ENCODE measurements at places on chromosomes 3 and 15.

- no peak for DNase-seq
Measured at GRCh38 chr3:14885307-14885706, 62.1 kb upstream of the NR2C2 start.

DNA sequence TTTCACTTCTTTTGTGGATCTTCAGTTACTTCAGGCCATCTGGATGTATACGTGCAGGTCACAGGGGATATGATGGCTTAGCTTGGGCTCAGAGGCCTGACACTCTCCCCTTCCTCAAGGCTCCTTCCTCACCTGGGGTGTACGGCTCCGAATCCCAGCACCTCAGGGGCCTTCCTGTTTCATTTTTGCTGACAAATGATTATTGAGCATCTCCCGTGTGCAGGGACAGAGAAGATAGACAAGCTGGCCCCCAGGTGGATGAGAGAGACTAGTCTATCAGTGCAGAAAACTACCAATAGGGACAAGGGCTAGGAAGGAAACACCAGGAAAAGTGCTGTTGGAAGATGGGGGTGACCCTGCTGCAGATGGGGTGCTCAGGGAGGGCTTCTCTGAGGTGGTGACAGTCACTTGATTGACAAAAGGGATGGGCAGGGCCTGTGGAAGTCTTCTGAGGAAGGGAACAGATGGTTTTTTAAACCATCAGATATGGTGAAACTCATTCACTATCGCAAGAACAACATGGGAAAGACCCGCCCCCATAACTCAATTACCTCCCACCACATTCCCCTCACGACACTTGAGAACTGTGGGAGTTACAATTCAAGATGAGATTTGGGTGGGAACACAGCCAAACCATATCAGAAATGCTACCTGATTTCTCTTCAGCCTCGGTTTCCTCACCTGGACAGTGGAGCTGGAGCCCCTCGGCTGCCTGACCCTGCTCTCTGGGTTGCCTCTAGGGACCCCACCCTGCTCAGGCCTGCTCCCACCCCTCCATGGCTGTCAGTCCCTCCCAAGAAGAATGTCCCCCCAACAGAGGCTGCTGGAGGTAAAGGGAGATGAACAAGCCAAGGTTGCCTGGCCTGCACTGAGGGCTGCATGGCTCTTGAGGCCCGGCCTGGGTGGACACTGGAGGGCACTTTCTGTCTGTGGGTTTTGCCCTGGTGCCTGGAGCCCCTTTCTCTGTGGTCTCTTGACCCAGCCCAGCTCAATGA, 37.2 kb upstream of the ACAD9 start:
- DNase-seq: no peak

- no peak for DNase-seq
Measured at GRCh38 chr3:147415874-147416273, 6.7 kb downstream of the ZIC1 start.

- DNase-seq: no peak
Measured at GRCh38 chr3:49602877-49603411, 48.7 kb downstream of the BSN start.

GRCh38 chr15:86916671-86917360, 837.1 kb downstream of the AGBL1 start:
- DNase-seq: no peak

DNA sequence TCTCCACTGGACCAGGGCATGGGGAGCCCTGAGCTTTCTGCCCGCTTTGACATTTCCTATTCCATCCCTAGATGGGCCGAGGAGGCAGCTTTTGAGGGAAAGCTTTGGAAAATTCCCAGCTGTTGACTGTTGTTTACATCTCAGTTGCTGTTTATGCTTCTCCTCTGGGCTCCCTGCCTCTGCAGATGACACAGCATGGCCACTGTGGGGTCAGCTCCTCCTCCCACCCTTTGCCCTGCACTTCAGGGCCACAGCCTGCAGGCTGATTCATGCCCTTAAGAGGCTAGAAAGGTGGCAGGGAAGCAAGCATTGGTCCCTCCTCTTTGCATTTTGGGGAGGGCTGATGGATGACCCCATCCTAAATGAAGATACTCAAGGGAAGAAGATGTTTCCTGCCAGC, 8.5 kb upstream of the CTXND1 start:
- DNase-seq: no peak

DNA sequence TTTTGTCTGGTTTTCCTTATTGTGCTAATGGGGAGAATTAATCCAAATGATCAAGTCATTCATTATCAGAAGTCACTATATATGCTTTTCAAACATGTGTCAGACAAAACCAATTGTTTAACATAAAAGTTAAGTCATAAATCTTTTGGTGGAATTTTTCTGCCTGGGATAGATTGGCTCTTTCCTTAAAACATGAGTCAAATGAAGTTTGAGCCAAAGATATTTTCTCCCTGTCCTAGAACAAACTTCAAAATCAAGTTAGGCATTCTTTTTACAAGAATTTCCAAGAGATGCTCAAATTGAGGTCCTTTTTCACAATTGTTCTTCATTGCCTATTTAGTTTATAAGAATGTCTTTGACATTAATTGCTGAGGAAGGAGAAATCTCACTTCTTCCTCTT, 138.3 kb downstream of the UACA start:
- no peak for DNase-seq

DNA sequence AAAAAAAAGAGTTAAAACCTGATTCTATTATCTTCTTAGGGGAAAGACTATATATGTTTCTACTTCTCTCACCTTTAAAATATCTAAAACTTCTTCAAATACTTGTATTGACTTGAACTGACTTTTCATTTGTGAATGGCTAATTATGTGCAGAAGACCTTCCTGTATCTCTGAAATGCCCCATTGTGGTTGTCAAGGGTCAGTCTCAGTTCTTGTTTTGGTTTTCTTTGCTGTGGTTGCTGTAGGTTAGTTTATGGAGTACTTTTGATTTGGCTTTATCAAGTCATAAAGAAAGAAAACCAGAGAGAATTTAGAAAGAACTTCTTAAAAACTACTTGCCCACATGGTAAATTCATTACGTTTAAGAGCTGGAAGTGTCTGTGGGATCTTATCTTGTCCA, 345.3 kb upstream of the POU1F1 start:
- no peak for DNase-seq

DNA sequence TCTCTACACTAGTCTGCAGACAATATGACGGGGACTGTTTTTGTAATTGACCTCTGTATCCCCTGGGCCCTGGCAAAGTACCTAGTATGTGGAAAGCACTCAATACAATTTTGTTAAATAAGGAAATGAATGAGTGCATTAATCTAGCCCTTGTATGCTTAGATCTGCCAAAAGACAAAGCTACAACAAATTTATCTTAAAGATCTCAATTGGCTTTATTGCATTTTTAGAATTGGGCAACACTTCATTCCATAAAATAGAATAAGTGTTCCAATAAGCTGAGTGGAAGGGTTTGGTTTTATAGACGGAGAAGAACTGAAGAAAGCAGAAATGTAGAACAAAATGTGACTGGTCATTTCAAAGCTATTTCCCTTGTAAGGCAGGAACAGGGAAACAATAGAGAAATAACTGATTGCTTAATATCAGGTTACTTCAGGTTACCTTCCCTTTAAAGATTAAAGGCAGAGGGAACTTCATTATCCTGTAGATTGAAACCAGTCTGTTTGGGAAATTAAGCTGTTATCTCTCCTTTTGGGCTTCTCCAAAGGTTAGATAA, 108.3 kb upstream of the MME start:
- no peak for DNase-seq

DNA sequence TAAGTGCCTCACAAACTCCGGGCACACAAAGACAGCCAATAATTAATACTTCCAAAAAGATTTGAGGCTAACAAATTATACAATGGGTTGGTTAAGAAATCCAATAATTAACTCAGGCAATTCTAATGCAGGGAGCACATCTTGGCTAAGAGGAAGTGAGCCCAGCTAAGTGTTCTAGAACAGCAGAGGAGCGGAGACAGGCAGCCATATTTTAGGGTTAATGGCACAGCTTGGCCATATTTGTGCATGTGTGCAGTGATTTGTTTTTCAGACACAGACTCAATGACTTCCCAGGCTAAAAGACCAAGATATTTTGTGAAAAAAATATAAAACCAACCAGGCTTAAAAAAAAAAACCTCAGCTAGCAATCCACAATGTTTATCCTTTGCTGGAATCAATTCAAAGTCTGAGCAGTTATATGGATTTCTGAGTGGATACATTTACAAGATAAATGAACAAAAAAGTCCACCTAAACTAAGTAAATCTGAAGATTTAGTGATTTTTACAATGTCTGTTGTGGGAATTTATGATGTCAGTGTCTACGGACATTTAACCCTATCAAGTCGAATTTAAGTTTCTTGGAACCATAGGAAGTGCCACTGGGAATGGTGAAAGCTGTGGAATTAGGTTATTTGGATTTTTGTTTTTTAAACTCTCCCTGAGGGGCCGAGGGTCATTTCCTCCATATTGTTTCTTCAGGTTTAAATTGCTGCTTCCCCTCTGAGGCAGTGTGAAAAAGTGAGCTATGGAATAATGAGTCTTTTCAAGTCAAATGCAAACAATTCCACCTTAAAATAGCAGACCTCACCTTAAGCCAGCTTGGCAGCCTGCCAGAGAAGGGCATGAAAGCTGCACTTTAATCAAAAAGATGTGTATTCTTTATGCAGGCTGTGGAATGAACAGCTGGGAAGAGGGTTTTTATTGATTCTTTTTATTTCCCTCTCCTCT, 413.7 kb upstream of the TBL1XR1 start:
- DNase-seq: peak; percentile 91

DNA sequence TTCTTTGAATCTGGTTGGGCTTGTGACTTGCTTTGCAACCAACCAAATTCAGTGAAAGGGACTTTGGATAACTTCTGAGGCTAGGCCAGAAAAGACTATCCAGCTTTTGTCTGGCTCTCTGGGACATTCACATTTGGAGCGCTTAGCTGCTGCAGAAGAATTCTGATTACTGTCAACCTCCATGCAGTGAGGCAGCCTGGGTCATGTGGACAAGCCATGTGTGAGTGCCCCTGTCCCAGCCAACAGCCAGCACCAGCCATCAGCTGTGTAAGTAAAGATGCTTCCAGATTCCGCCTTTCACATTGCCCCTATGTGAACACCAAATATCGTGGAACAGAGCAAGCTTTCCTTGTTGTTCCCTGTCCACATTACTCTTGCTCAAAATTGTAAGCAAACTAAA, 12.9 kb upstream of the TNFAIP8L3 start:
- no peak for DNase-seq

GRCh38 chr3:31105438-31106077, 211.1 kb upstream of the GADL1 start:
- no peak for DNase-seq

DNA sequence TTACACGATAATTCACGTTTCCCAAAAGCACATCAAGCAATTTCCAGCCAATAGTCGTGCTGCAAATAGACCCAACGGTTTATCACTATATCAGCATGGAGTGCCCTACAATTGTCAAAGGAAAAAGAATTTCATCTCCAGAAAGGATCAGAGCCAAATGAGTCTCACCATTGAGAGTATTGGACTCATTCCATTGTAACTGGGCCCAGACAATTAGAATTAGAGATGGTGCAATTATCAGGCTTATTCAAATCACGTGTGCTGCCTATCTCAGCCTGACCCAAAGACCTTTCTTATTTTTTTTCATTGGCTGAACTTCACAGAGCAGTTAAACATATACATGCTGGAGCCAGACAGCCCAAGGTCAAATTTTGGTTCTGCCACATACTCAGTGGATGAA, 87.0 kb upstream of the LRTM1 start:
- DNase-seq: no peak

GRCh38 chr15:44319385-44319784, 30.9 kb downstream of the GOLM2 start:
- no peak for DNase-seq

GRCh38 chr3:97896547-97896946, 74.7 kb downstream of the CRYBG3 start:
- no peak for DNase-seq

DNA sequence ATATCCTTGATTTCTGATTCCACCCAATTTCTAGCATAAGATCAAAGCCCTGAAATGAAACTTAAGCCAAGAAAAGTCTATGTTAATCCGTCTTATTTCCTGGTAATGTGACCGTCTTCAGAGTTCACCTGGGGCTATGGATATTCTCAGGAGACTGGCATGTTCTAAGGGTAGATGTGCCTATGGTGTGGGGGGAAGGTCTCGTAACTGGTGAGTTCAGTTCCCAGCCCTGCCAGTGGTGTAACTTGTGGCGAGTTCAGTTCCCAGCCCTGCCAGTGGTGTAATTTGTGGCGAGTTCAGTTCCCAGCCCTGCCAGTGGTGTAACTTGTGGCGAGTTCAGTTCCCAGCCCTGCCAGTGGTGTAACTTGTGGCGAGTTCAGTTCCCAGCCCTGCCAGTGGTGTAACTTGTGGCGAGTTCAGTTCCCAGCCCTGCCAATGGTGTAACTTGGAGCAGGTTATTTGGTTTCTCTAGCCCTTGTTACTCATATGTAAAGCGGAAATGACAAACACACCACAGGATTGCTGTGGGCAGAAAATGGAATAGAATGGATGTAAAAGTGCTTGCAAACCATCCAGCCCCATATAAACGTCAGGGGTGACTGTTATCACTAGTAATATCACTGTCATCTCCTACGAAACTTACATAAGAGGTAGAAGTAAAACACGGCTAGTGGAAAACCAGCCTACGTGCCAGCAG, 30.4 kb downstream of the SLC51A start:
- no peak for DNase-seq

DNA sequence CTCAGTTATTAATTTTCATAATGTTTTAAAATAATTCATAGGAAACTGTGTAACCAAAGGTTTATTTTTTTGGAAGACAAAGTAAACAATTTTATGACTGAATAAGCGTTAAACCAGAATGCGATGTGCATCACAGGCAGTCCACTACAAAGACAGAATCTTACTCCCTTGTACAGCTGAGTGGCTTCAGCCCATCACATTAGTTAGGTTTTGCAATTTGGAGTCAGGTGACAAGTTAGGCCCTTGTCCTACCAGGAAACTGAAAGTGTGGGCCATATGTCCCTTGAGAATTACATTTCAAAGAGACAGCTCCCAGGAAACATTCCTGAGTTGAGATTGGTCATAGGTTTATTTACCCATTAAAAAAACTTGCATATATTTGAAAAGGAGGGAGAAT, 156.3 kb downstream of the MEX3B start:
- DNase-seq: no peak

GRCh38 chr3:74393426-74393825, 221.0 kb downstream of the CNTN3 start:
- DNase-seq: no peak

GRCh38 chr15:64717735-64718495, 57.5 kb downstream of the RBPMS2 start:
- no peak for DNase-seq

GRCh38 chr3:13159890-13160289, 86.7 kb upstream of the IQSEC1 start:
- DNase-seq: no peak

- no peak for DNase-seq
Measured at GRCh38 chr15:51846066-51846462, 16.6 kb downstream of the TMOD3 start.

DNA sequence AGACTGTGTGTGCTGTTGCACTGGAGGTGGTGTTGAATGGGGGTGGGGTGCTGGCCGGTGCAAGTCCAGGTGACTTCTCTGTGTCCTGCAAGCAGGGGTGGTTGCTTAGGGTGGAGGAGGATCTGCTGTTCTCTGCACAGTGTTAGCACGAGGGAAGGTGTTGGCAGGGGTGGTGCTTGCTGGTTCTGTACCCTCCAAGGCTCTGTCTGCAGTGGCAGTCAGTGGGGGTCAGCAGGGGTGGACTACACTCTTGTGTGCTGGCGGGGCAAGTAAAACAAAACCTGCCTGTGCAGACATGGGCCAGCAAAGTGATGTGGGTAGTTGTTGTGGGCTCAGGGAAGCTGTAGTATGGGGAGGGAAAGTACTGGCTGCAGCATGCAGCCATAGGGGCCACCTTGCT, 5.5 kb downstream of the ROPN1 start:
- no peak for DNase-seq

GRCh38 chr15:58182460-58183163, 44.4 kb downstream of the AQP9 start:
- DNase-seq: peak; percentile 26

GRCh38 chr3:37751967-37752648, 109.6 kb upstream of the CTDSPL start:
- no peak for DNase-seq

Measured in NCI-H1092 treated with DMSO at 0.1 percent for 48 hours (cell line).